Prostate gland (tissue), 2 donors: ENCODE measurements at places on chromosomes 16 and 17.

- DNase-seq, result no peak
These were observed 20.7 kb downstream of the CPNE2 start for GRCh38 chr16:57113042-57113453.

GRCh38 chr16:7083096-7083495, 249.5 kb upstream of the RBFOX1 start:
- no peak for DNase-seq

DNA sequence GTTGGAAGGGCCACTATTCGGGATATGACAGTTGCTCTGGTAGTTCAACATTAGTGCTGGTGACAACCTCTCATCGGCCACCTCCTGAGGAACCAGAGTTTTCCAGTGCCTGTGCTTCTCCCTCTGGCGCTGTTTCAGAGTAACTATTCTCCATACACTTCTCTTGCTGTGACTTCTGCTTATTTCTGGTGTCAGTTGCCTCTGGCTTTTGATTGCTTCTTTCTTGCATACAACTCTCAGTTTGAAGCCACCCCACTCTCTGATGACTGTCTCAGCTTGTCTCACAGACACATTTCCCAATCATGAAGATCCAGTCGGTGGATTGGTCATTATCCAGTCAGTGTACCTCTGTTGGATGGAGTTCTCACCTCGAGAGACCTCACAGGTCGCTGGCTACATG, 3.4 kb upstream of the TM4SF5 start:
- DNase-seq, result no peak

- no peak for DNase-seq
These were observed 211.5 kb downstream of the MSI2 start for GRCh38 chr17:57467801-57468200.

DNA sequence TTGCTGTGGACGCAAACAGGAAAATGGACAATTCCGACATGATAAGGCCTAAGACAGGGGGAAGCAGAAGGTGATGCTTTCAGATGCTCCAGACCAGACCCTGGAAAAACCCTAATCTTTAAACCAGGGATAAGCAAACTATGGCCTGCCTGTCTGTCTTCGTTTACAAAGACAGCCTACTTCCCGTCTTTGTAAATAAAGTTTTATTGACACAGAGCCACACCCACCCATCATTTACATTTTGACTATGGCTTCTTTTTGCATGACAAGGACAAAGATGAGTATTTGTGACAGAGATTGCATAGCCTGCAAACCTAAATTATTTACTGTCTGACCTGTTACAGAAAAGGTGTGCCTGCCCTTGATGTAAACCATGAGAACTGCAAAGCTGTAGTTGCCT, 177.9 kb downstream of the WSCD1 start:
- no peak for DNase-seq

DNA sequence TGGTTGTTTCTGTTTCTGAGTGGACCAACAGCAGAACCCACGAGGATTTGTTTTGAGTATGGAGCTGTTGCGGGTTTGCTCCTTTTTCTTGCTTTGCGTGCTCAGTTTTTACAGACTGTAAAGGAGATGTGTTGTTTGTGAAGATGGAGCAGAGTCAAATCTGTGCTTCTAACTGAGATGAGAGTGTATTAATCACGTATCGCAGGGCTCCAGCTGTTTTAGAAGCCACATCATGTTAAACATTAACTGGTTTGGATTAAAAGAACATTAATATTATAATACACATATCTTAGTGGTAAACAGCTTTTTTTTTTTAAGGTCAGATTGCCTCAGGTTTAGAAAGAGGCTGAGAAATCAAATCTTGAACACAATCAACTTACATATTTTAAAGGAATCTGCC, 69.4 kb downstream of the YPEL2 start:
- no peak for DNase-seq

GRCh38 chr17:74049167-74049966, 154.1 kb upstream of the RPL38 start:
- DNase-seq, result no peak

- no peak for DNase-seq
These were observed 357.6 kb downstream of the UTP18 start for GRCh38 chr17:51617986-51618385.

- DNase-seq, result peak; percentile 35
These were observed 3.9 kb downstream of the TSPOAP1 start for GRCh38 chr17:58324409-58325288.

DNA sequence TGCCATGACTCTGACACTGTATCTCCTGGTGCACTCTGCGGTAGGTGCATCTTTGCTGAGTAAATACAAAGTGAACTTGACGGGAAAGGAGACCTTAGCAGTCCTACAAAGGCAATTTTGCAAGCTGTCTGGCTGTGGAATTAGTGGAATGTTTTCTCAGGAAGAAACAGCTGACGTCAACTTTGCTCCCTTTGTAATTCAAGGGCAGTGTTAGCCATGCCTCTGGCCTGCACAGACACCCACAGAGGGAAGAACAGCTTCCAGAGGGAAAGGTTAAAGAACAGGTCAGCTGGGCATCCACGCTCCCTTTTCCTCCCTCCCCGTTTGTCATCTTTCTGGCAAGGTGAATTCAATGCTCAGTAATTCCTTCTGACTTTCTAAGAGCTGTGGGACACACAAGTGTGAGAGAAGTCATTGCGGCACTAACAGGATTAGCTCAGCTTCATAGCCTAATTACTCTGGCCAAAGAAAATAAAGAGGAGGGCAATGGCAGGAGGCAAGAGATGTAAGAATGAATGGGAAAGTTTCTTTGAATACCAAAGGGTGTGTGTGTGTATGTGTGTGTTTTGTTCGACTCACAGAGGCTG, 476.9 kb upstream of the GOT2 start:
- peak; percentile 8 for DNase-seq

- no peak for DNase-seq
These were observed 71.3 kb downstream of the RTN4RL1 start for GRCh38 chr17:1953831-1954230.

DNA sequence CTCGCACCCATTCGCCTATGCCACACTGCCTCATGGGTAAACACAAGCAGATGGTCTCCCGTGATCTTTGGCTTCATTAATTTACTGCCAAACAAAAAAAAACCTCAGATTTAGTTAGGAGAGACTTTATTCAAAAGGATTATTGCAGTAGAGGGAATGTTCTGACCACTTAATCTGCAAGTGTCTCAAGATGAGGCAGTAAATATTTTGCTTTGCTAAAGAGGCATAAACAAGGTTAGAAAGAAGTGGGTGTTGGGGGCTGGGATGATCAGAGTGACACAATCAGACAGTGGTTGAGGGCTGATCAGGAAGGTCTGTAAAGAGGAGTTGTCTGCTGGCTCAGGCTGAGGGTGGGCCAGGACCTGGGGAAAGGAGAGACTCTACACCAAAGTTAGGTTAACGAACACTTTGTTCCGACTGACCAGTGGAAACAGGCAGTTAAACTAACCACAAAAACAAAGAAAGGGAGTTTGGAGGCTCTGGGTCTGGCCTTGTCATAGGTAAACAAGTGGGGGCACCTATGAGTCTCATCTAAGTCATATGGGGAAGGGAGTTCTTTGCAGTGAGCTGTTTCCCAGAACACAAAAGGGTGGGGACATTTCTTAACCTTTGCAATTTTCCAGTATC, 28.5 kb downstream of the HSD17B2 start:
- no peak for DNase-seq

GRCh38 chr17:72373910-72374741, 253.3 kb downstream of the SOX9 start:
- DNase-seq, result no peak

- no peak for DNase-seq
These were observed 165.1 kb downstream of the HS3ST2 start for GRCh38 chr16:22979038-22979437.

- DNase-seq, result no peak
These were observed 25.9 kb downstream of the SBK1 start for GRCh38 chr16:28318042-28318744.

DNA sequence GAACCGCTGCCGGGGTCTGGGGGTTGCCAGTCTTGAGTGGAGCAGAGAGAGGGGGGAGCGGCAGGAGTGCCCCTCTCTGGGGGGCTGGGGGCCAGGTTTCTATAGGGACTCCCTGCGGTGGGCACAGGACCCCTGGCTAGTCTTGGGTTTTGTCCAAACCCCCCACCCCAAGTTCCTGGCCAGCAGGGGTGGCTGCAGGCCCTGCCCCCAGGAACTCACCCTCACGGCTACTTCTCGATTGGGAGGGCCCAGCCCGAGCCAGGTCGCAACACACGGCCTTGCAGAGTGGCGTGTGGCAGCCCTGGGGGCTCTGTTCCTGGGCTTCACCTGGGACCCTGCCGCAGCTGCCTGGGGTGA, 601 bp downstream of the CDH15 start:
- no peak for DNase-seq

DNA sequence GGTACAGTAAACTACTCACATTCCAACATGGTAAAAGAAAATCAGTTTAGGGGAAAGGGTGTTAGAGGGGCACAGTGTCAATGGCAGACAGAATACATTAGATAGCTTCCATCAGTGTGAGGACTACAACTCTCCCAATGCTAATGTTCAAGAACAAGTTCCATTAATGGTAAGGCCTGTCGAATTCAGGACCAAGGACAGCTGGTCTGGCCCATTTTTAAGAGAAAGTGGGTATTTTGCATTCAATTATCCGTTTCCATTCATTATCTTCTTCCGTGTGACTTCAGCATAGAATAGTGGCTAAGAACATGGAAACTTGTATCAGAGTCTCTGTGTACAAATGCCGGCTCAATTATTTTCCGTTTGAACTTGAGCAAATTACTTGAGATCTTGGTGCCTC, 98.4 kb downstream of the XYLT1 start:
- no peak for DNase-seq

DNA sequence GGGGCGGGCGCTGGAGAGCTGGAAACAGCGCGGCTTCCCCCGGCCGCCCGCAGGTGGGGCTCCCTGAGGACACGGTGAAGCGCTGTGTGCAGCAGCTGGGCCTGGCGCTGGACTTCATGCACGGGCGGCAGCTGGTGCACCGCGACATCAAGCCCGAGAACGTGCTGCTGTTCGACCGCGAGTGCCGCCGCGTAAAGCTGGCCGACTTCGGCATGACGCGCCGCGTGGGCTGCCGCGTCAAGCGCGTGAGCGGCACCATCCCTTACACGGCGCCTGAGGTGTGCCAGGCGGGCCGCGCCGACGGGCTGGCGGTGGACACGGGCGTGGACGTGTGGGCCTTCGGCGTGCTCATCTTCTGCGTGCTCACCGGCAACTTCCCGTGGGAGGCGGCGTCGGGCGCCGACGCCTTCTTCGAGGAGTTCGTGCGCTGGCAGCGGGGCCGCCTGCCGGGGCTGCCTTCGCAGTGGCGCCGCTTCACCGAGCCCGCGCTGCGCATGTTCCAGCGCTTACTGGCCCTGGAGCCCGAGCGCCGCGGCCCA, 27.8 kb downstream of the SBK1 start:
- no peak for DNase-seq

- DNase-seq, result no peak
These were observed 531 bp upstream of the HASPIN start for GRCh38 chr17:3723188-3723555.

DNA sequence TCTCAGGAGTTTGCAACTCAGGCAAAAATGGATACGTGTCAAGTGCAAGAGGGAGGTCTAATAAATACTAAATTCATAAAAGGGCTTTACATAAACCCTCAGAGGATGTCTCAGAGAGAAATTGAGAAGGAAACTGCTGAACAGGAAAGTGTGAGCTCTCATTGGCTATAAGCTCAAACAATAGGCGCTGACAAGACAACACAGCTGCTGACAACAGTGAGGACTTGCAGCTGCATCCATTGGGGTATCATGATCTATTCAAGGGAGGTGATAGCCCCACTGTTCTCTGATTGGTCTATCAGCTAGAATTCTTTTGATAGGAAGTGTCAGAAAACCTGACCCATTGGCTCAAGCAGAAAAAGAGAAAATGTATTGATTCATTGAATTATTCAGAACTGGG, 187.2 kb downstream of the CBLN1 start:
- DNase-seq, result no peak

- DNase-seq, result no peak
These were observed 37.2 kb upstream of the ABCA10 start for GRCh38 chr17:69265873-69266272.

DNA sequence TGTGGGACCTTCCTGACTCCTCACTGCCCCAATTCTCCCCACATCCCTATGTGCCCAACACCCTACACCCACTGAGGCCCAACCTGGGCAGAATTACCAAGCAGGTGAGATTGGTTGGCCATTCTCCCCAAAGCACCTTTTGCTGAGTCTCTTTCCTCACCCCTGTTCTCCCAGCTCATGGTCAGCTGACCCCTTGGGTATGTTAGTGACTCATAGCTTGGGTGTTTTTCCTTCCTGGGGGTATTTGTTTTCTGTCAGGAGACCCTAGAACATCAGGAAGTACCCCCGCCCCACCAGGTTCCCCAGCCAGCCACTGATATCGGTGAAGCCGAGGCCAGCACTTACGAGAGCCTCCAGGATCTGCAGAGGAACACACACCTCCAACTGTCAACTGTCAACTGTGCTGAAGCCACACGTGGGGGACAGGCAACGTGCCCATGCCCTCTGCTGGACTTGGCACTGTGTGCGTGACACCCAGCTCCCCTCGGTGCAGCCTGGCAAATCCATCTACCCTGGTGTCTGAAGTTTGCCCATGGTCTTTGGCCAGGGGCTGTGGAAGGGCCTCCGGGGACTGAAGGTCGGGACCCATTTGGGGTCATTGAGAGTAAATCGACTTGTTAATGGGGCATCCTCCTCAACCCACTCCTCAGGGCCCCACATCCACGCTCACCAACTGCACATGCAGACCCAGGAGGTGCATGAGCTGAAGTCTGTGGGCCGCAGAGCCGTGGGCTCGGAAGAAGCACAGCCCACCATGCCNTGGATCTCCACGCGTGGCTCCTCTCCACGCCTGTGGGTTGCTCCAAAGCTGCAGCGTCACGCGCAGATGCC, 53.1 kb downstream of the METRNL start:
- DNase-seq, result no peak

GRCh38 chr17:75153780-75154194, 525 bp downstream of the JPT1 start:
- no peak for DNase-seq

DNA sequence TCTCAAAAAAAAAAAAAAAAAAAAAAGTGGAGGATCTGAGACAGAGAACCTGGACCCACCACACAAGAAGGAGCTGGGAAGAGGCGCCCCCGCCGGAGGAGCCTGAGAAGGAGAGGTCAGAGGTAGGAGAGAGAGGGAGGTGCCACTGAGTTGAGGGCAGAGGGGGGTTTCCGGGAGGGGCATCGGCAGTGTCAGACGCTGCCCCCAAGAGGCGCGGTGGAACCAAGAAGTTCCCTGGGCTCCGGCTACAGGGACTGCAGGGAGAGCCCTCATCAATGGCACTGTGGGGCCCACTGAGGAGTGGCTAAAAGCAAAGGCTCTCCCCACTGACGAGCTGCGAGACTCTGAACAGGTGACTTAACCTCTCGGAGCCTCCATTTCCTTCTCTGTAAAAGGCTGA, 4.2 kb downstream of the CCDC42 start:
- DNase-seq, result no peak

- no peak for DNase-seq
These were observed 40.4 kb downstream of the TNFRSF13B start for GRCh38 chr17:16931318-16932060.

GRCh38 chr16:50667497-50668367, 13.4 kb downstream of the SNX20 start:
- no peak for DNase-seq

DNA sequence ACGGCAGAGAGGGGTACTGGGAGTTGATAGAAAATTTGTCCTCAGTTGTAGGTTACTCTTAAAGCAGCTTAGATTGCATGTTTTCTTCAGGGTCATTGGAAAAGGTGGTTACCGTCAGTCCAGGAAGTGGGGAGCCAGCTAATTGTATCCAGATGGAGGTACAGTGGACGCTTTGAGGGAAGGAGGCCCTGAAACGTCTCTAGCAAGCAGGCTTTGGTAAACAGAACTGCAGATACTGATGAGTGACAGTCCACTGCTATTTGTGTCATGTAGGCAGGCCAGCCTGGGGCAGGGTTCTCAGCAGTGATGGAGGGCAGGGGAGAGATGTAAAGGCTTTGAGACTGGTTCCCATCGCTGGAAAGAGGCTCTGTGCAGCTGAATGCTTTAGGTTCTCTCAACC, 30.2 kb upstream of the ST6GALNAC1 start:
- no peak for DNase-seq
